ENCODE measurements at places on chromosomes 3 and 15.

DNA sequence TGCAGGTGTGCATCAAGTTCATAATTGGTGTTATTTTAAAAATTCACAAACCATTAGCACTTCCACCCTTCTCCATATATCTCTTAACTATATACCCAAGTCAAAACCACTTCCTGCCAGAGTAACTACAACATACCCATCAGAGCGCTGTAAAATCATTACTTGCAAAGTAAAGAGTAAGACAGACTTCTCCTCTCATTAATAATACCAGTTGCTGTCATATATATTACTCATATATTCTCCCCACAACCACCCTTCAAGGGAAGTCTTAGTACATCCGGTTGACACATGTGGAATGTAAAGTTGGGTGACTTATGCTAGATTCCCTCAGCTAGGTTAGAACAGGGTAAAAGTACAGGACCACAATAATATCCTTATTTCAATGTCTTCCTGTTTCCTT, 5.6 kb downstream of the TERC start:
- DNase-seq = no peak

GRCh38 chr3:111589303-111590142, 5.6 kb downstream of the ZBED2 start:
- no peak for DNase-seq

GRCh38 chr3:77562089-77562488, 522.2 kb downstream of the ROBO2 start:
- no peak for DNase-seq

DNA sequence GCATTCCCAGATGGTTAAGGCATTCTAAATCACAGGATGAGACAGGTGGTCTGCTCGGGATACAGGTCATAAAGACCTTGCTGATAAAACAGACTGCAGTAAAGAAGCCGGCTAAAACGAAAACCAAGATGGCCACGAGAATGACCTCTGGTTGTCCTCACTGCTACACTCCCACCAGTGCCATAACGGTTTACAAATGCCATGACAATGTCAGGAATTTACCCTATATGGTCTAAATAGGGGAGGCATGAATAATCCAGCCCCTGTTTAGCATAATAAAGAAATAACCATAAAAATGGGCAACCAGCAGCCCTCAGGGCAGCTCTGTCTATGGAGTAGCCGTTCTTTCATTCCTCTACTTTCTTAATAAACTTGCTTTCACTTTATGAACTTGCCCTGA, 151.1 kb downstream of the ZNF385D start:
- no peak for DNase-seq

- DNase-seq = no peak
Observed at GRCh38 chr15:56739474-56739873, 6.2 kb upstream of the ZNF280D start.

GRCh38 chr3:101703169-101703568, 16.7 kb upstream of the RPL24 start:
- DNase-seq = no peak

DNA sequence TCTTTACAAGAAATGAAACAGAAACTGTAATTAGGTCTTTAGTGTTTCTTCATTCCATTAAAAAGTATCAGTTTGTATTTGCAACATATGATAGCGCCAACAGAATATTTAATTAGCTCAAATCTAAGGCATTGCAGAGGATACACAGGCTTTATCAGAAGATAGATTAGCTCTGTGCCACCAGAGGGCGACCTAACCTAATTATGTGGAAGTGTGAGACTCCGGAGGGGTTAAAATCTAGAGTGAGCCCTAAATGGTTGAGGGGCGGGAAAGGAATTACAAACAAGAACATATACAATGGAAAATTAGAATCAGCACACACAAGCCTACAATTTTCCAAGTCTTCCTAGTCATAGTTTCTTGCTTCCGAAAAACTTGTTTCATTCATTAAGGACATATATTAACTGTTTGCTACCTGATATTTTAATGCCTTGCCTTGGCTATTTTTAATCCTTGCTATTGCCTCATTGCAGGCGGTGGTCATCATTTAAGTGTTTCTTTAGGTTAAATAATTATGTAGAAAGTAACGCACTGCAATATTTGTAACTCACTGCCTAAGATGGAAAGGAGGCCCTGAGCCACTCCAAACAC, 18.0 kb upstream of the RYR3 start:
- DNase-seq = peak; percentile 16

- peak; percentile 1 for DNase-seq
Observed at GRCh38 chr3:190617185-190617584, 103.3 kb downstream of the IL1RAP start.

DNA sequence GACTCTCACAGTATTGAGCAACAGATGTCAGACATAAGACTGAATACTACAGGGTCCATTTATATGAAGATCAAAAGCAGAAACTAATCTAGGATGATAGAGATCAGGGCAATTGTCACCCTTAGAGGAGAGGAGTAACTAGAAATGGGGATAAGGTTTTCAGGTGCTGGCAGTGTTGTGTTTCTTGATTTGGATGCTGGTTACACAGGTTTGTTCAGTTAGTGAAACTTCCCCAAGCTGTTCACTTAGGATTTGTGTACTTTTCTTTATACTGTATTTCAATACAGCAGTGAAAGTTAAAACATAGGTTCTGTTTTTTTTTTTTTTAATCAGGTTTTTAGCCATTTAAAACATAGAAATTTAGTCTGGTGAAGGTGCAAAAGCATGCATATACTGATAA, 39.1 kb upstream of the CMTM7 start:
- DNase-seq = no peak

DNA sequence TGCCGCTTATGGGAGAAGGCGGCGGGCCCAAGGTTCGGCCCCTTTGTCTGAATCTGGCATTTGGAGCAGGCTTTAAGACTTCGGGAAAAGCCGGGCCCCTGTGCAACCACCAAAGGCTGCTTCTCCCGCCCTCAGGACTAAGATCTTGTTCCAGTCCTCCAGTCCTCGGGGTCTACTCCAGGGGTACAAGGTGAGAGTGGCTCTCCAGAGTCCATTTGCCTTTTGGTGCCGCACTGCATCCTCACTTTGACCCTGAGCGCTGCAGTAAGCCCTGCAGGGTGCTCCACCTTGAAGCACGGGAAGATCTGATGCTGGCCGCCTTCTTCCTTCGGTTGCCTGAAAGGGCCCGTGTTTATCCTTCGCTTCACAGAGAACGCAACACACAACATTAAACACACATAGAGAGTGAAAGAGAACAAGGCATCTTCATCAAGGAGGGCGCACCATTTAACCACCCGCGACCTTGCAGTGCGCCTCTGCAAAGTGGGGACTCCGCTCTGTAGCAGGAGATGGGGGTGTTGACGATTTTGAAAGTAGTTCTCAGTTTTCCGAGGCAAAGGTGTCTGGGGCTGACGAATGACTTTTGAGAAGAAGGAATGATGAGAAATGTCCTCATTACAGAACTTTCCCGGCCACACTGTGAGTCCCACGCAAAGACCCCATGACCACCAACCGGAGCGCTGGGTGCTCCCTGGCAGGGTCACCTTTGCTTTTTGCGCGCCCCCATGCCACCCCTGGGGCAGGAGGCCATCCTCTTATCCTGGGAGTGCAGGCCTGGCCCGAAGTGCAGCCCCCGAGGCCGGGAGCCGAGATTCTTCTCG, 1.0 kb downstream of the PIGZ start:
- DNase-seq = no peak

- DNase-seq = no peak
Observed at GRCh38 chr3:80472459-80472858, 704.7 kb upstream of the ROBO1 start.

GRCh38 chr3:35864871-35865270, 225.5 kb downstream of the ARPP21 start:
- no peak for DNase-seq

DNA sequence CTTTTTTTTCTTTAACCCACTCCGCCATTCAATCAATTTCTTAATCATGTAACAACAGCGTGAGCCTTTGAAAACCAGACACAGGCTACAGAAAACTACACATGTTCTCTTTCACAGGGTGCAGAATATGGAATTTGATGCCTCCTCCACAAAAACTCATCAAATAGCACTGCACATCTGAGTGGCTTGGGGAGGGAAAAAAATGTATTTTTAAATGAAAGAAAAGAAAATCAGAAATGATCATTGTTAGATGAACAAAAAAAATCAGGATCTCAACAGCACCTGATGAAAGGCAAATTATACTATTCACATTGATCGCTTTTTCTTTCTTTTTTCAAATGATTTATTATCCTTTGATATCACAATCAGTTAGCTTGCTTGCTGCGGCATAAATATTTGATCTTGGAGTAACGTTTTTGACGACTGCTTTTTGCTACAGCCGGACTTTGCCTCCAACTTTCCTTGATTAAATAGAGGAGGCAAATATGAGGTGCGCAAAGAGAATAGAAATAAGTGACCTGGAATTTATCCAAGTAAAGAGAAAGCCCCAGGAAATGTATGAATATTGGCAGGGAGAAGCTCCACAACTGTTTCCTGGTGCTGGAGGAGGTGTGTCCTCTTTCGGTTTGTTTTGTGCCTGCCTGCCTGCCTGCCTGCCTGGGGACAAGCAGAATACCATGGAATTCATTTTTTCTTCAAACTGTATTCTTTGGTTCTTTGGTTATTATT, 63.1 kb downstream of the EDEM1 start:
- DNase-seq = no peak

GRCh38 chr15:48507416-48508065, 138.0 kb downstream of the FBN1 start:
- DNase-seq = no peak

Data from stimulated activated CD8-positive, alpha-beta memory T cell treated with anti-CD3 and anti-CD28 coated beads, Interleukin-4, amount 100 ng/mL, for 24 hours (primary cell).